ENCODE measurements at places on chromosomes 4 and X.
A peak's percentile ranks its signal among the peaks of the same experiment; 100 is the strongest.

DNA sequence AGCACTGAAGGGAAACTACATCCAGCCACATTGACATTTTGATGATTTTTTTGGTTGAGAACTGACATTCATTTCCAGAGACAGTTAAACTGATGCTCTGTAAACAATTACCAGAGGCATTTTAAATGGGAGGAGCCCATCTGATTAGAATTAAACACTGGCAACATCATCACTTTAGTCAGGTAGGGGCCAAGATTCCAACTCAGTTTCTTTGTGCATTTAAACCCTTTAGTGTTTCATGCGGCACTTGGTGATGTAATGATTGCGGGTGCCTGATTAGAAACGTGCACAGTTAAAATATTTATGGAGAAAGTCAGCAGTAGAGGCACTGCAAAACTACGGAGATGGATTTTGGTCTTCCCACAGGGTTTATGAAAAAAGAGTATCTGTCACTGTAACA, 16.1 kb downstream of the TNIP3 start:
- no peak for DNase-seq

DNA sequence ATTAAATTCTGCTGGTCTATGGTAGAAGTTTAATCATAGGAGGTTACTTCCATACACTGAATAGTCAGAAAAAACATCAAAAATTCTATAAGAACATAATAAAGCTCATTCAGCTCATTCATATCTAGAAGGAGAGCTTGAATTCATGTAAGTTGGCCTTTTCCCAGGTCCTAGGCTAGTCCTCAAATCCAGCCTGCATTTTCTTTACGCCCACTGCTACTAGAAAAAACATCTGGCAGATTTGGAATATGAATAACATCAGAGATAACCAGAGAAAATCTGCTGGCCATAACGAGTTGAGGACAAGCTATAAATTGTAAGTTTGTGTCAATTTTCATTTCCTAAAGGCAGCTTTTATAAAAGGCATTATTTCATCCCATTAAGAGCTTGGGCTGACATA, 95.5 kb downstream of the MXRA5 start:
- DNase-seq, result no peak

- DNase-seq, result no peak
These were observed 23.5 kb downstream of the RAP1GDS1 start for GRCh38 chr4:98284640-98285046.

DNA sequence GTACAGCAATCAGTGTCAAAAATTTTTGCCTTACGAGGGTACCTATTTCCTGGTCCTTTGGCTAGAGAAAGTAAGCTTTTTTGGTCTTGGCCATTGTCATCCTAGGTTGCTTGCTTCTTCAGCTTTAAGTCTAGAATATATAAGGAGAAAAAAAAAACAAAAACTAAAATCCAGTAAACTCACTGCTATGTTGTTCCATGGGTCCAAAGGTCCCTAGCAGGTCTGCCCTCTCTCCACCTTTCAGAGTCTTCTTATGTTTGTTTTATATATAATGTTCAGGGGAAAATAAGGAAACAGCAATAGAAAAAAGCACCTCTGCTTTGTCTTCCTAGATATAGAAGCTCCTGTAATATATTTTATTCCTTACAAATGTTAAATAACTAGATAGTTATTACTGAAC, 18.1 kb upstream of the BMP2K start:
- no peak for DNase-seq

DNA sequence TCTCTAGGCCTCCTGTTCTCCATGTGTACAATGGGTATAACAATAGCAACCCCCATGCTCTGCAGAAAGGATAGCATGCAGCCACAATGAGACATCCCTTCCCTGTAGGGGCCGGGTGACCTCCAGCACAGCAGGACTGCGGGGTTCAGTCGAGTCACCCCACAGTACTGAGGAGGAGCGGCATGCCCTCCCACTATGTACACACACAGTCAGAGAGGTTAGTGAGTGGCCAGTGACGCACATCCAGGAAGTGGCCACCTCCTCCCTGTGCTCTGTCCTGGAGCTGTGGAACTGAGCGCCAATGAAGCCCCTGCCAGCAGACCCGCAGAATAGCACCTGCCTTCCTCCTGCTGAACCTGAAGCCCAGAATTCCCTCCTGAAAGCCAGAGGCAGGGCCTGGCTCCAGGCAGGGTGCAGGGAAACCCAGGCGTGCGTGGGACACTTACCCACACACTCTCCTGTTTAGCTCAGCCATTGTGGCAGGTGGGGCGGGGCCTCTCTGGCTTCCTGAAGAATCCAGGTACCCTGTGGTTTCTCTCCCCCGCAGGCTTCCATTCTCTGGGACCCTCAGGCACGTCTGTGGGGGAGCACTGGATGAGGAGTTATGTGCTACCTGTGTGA, 50.0 kb downstream of the WFS1 start:
- DNase-seq, result no peak

DNA sequence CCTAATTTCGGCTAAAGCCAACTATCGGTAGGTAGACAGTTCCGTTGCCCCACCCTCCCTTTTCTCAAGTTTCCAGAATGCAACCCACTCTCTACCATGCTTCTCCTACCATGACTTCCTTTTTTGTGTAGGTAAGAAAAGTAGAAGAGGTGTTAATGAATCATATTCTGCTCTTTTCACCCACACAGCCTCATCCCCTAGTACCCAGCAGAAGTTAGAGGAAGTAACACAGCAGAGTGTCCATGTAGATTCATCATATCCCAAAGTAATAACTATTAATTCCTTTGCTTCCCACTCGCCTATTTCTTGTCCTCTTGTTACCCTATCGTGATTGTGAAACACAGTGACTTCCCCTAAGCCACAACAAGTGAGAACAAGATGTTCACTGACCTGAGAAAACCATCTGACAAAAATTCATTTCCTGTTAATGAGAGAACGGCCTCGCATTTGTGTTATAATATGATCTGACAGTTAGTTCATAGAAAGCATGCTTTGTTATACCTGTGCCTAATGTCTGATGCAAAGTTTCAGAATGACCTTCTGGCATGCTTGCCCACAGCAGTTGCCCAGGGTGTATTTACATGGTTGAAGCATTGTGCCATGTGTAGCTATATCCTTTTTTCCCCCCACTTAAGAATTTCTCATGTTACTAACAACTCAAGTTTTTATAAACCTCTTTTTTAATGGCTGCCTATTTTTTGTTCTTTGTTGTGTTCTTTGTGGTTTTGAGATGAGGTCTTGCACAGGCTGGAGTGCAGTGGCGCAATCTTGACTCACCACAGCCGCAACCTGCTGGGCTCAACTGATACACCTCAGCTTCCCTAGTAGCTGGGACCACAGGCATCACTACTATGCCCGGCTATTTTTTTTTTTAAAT, 185.6 kb downstream of the RAP1GDS1 start:
- DNase-seq, result no peak

DNA sequence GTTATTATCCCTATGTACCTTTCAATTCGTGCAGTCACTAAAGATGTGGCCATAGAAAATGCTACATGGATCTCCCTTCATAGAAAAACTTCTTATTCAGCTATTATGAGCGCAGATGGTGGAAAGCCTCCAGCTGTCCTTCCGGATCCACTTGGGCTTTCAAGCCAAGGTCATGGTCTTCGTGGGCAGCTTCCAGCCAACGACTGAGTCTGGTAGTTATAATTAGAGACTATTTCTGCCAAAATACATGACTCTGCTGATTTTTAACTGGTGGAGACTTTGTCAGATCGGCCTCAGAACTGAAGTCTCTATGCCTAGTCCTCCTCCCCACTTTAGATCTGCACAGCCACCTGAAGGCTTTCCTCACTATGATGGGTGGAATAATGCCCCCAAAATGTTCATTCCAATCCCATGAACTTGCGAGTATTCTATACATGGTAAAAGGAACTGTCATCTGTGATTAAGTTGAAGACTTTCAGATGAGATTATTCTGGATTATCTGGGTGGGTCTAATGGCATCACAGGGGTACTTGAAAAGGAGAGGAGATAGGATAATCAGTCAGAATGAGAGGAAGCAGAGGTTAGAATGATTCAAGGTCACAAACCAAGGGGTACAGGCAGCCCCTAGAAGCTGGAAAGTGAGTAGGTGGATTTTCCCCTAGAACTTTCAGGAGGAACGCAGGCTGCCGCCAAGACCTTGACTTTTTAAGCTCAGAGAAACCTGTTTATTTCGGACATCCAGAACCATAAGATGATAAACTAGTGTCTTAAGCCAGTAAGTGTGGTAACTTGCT, 171.1 kb upstream of the CXCL13 start:
- DNase-seq, result no peak

DNA sequence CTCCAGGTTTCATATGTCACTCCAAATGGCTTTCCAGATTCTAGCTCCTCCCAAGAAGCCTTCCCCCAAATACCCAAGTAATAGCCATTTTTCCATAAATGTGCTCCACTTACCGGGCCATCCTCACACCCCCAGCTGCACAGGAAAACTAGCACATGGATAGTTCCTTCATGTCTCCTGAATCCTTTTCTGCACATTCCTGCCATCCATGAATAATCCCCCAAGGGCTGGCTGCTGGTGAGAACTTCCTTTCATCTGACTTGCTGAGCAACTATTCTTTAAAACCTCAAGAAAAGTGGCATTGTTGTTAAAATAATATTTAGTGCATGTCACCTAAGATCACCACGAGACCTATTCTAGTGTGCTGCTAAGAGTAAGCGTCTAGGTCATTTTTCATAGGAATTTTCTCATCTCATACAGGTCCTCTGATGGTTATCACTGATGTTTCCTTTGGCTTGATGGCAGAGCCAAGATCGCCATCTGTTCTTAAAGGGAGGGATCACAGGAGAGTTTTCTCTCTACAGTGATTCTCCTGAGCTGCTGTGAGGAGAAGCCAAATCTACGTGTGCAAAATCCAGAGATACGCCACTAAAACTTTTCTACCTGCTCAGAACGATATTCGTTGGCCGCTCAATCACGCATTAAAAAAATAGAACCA, 71.3 kb downstream of the MAP3K15 start:
- DNase-seq, result no peak

DNA sequence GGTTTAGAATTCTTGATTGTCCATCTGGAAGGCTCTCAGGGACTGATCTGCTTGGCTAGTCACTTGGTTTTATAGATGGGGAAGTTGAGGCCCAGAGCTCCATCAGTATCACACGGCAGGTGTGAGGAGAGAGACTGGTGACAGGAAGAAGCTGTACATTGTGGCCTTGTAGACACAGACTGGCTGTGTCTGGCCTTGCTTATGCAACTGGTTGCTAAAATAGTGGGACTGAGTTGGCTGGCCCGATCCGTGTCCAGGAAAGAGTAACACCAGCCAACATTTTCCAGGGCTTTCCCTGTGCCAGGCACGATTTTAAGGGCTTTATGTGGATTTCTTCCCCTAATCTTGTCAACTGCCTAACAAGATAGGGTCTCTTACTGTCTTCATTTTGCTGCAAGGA, 2.8 kb downstream of the TBC1D14 start:
- DNase-seq, result no peak

GRCh38 chrX:1453395-1453783, 680 bp upstream of the ASMTL start:
- no peak for DNase-seq

- DNase-seq, result peak; percentile 2
These were observed 114.3 kb downstream of the GABRB1 start for GRCh38 chr4:47145630-47146029.

DNA sequence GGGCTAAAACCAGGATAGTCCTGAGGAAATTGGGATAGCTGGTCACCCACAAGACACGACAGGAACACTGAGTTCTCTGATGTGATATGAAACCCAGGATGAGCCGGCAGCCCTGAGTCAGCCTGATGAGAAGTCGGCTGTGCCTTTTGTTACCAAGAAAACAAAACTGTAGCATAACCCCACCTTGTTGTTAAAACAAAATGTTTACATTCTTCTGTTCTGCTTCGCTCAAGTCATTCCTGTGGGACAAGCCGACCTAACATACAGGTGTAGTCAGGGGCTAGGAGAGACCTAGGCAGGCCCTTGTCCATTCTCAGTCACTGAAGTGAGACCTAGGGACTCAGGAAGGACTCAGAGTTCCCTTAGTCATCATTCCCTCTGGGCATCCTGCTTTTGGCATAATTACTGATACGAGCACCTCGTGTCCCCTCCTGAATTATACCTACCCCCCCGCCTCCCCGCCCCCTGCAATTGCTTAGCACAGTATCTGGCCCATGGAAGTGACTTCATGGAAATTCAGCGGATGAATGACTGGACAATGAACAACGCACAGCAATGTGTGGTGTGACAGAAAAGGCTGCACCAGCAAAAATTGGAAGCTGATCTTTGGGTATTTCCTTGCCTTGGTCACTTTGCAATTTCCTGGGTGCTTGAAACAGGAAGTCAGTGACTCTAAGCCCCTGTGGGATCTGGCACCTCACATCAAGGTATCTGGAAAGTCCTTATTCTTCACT, 31.9 kb upstream of the TLR2 start:
- DNase-seq, result no peak

DNA sequence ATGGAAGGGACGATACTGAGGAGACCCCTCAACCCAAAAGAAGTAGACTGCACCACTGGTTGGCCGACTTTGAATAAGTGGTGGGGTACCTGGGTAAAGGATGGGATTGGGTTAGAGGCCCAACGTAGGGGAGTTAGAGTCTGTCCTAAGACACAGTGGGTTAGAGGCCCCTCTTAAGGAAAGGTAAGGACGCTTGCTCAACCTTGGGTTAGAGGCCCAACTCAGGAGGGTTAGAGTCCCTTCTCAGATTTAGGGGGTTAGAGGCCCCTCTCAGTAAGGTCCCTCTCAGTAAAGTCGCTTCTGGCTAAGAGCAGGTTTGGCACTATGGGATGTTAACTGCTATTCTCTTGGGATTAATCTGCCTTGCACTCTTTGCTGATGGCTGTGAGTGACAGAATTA, 81.3 kb downstream of the ACOX3 start:
- no peak for DNase-seq

- no peak for DNase-seq
These were observed 67.7 kb downstream of the GNL3L start for GRCh38 chrX:54597728-54598127.

GRCh38 chr4:97027728-97028410, 1115.4 kb downstream of the STPG2 start:
- no peak for DNase-seq
